Epithelial cell of alveolus of lung (primary cell): ENCODE measurements at places on chromosomes 13 and 19. TPM values are rescaled to one million over a fixed set of nuclear protein-coding genes. Genes with fewer than 3 reads are reported as not detected.

Gene ZNF100
- 1.8 and 5.6 TPM in 2 replicates for total RNA-seq

Gene GNG8
- not detected in 2 replicates for total RNA-seq

Gene WDR88
- total RNA-seq: not detected in 2 replicates

Gene CCDC194
- not detected in 2 replicates for total RNA-seq

Gene SPACA4
- not detected in 2 replicates for total RNA-seq

Gene FXYD3
- total RNA-seq: 0.39 TPM in 1 of 2 replicates, not detected in the other

Gene CHAF1A
- total RNA-seq: 9.7 and 15.5 TPM in 2 replicates

Gene PSG3
- not detected in 2 replicates for total RNA-seq

Gene C19orf81
- not detected in 2 replicates for total RNA-seq

Gene PPAN
- total RNA-seq: 37.5 and 38.7 TPM in 2 replicates

Gene PNMA8B
- total RNA-seq: 0.78 and 5.6 TPM in 2 replicates

Gene PRRG2
- total RNA-seq: 2.1 and 4.5 TPM in 2 replicates

Gene CEACAM20
- total RNA-seq: not detected in 2 replicates

Gene LYPD3
- total RNA-seq: 0.65 and 1.3 TPM in 2 replicates

Gene EBI3
- total RNA-seq: 0.39 TPM in 1 of 2 replicates, not detected in the other

Gene HNRNPA1L2
- total RNA-seq: 2.3 and 4.5 TPM in 2 replicates

Gene NLRP4
- total RNA-seq: not detected in 2 replicates

Gene ZNF175
- total RNA-seq: 2.8 and 4.6 TPM in 2 replicates

Gene LIM2
- total RNA-seq: not detected in 2 replicates

Gene SPIB
- total RNA-seq: not detected in 2 replicates

Gene ZNF728
- not detected in 2 replicates for total RNA-seq

Gene ATCAY
- 0.13 and 3.4 TPM in 2 replicates for total RNA-seq

Gene TEKTIP1
- total RNA-seq: not detected in 2 replicates

Gene PTPRS
- total RNA-seq: 100 and 163 TPM in 2 replicates

Gene SYNGR4
- total RNA-seq: not detected in 2 replicates

Gene LYL1
- total RNA-seq: 0.48 and 6.5 TPM in 2 replicates

Gene GARIN5A
- 0.24 and 0.52 TPM in 2 replicates for total RNA-seq

Gene CD177
- total RNA-seq: 0.78 TPM in 1 of 2 replicates, not detected in the other

Gene RNF225
- total RNA-seq: 2.0 TPM in 1 of 2 replicates, not detected in the other

Gene TEX26
- 0.56 TPM in 1 of 2 replicates, not detected in the other for total RNA-seq

Gene ZNF888
- total RNA-seq: 2.2 and 2.7 TPM in 2 replicates

Gene FBN3
- total RNA-seq: not detected in 2 replicates
